ENCODE measurements at places on chromosomes 4 and X.

GRCh38 chr4:185645403-185645802 lies 110.1 kb upstream of the PDLIM3 start:
- no peak for DNase-seq

GRCh38 chrX:153226344-153227185 lies 47.5 kb downstream of the MAGEA1 start:
- DNase-seq: no peak

- DNase-seq: no peak
Observed at GRCh38 chr4:171162478-171162877, 650.7 kb upstream of the GALNTL6 start.

DNA sequence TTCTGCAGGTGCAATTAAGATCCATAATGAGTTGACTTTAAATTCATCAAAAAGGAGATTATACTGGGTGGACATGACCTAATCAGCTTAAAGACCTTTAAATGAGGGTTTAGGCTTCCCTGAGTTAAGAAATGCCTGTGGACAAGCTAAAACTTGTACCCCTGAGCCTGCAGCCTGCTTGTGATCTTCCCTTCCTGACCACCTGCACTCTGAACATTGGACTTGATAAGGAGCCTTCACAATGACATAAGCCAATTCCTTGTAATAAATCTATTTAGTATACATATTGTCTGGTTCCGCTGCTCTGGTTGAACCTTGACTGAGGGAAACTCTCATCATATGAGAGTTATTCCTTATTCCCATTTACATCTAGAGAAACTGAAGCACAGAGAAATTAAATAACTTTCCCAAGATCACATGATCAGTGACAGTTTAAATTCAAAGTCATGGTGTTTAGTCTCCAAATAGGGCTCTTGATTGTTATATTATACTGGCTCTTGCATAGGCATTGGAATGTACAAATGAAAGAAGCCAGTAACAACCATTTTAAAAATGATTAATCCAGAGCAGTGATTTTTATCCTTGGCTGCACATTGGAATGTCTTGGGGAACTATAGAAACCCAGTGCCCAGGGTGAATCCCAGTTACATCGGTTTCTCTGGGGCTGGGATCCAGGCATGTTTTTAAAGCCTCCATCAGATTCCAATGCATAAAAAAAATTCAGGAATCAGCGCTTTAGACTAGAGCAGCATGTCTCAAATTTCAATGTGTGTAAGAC lies 136.1 kb downstream of the MSL3 start:
- no peak for DNase-seq

DNA sequence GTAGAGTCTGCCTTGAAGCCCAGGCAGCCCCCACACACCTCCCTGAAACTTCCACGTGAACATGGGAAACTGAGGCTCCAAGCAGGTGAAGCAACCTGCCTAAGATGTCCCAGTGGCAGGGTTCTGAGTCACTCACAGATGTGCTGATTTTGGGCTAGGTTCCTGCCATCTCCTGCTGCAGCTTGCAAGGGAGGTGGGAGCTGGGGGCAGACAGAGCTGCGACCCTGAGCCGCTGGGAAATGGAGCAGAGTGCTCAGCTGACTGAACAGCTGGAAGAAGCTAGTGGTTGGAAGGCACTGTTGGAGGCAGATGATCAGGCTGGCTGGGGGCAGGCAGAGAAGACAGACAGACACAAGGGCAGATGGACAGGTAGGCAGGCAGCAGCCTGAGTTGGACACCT lies 3.6 kb upstream of the FATE1 start:
- DNase-seq: no peak

GRCh38 chr4:156329779-156330178 lies 376.1 kb upstream of the CTSO start:
- DNase-seq: no peak

Data from activated CD4-positive, alpha-beta T cell treated with anti-CD3 and anti-CD28 coated beads for 1 hour (primary cell).